ENCODE measurements at places on chromosomes 7 and 10.

- H3K27me3 ChIP-seq = peaks cover 21% of the 10 kb centered on the region
- no peaks in the 10 kb centered on the region for H3K36me3 ChIP-seq
- no peak overlapping the region for H3K4me3 ChIP-seq
- no peak for DNase-seq
- no peak overlapping the region for H3K27ac ChIP-seq
Observed at GRCh38 chr7:158255156-158255555, 332.5 kb downstream of the PTPRN2 start.

GRCh38 chr7:132469264-132469663 lies 107.0 kb downstream of the PLXNA4 start:
- DNase-seq = no peak
- H3K36me3 ChIP-seq = no peaks in the 10 kb centered on the region
- H3K27me3 ChIP-seq = peaks cover 4% of the 10 kb centered on the region
- H3K4me1 ChIP-seq = no peaks in the 10 kb centered on the region
- no peak overlapping the region for H3K4me3 ChIP-seq

- H3K4me1 ChIP-seq = no peaks in the 10 kb centered on the region
- no peak overlapping the region for H3K4me3 ChIP-seq
- H3K27me3 ChIP-seq = no peaks in the 10 kb centered on the region
- no peak overlapping the region for H3K27ac ChIP-seq
- peaks cover 92% of the 10 kb centered on the region for H3K36me3 ChIP-seq
Observed at GRCh38 chr7:104196161-104196560, 11.7 kb downstream of the ORC5 start.

- no peaks in the 10 kb centered on the region for H3K27me3 ChIP-seq
- H3K4me3 ChIP-seq = no peak overlapping the region
- H3K4me1 ChIP-seq = peaks cover 16% of the 10 kb centered on the region
Observed at GRCh38 chr10:28797904-28798371, 120.6 kb downstream of the BAMBI start.

- H3K27me3 ChIP-seq = no peaks in the 10 kb centered on the region
- H3K36me3 ChIP-seq = no peaks in the 10 kb centered on the region
- H3K4me3 ChIP-seq = no peak overlapping the region
- peaks cover 17% of the 10 kb centered on the region for H3K4me1 ChIP-seq
- DNase-seq = peak; percentile 22
- H3K27ac ChIP-seq = no peak overlapping the region
Observed at GRCh38 chr10:118594392-118595063, 920 bp downstream of the PRLHR start.

DNA sequence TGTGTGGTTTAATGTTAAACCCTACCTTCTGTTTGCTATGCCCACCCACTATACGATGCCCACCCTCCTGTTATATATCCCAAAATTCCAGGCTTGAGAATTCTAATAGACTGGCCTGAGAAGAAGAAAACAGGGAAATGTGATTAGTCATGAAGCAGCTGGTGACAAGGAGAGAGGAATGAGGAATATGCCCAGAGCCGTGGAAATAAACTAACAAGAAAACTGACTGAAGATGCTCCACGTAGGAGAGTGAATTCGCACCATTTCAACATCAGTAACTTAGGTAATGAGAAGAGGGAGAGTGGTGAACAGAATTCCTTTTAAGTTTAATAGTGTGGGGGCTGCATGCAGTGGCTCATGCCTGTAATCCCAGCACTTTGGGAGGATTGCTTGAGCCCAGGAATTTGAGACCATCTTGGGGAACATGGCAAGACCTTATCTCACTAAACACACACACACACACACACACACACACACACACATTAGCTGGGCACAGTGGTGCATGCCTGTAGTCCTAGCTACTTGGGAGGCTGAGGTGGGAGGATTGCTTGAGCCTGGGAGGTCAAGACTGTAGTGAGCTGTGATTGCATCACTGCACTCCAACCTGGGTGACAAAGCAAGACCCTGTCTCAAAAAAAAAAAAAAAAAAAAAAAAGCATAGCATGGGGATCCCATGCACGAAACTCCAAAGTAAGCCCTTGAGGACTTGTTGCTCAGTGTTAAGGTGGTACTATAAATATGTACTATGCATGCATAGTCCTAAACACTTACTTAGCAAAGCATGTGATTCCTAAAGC lies 16.1 kb upstream of the SYPL1 start:
- H3K4me3 ChIP-seq = no peak overlapping the region
- no peaks in the 10 kb centered on the region for H3K36me3 ChIP-seq
- H3K4me1 ChIP-seq = peaks cover 4% of the 10 kb centered on the region
- DNase-seq = no peak
- no peak overlapping the region for H3K27ac ChIP-seq

DNA sequence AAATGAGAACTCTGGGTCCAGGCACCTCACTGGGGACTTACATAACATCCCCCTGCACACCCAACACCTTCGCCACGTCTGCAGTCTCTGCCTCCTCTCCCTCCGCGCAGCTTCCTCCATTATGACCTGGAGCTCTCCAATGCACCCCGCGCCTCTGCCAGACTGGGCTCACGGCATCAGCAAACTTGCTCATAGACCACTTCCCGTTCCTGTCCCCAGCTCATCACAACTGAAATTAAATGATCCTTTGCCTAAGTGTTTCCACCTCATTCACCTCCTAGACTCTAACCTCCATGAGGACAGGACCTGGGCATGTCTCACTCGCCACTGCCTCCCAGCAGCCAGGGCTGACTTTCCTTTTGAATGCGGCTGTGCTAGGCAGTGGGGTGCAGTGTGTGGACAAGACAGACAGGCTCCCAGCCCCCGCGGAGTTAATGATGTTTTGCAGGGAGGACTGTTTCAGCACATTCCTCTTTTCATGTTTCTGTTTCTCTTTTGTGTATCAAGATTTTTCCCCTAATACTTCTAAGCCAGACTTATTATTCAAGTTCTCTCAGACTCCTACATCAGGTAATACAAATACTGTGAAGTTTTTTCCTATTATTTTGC lies 18.8 kb downstream of the CHST15 start:
- H3K4me3 ChIP-seq = no peak overlapping the region
- H3K36me3 ChIP-seq = no peaks in the 10 kb centered on the region
- H3K27me3 ChIP-seq = peaks cover 47% of the 10 kb centered on the region
- H3K4me1 ChIP-seq = no peaks in the 10 kb centered on the region
- no peak for DNase-seq

DNA sequence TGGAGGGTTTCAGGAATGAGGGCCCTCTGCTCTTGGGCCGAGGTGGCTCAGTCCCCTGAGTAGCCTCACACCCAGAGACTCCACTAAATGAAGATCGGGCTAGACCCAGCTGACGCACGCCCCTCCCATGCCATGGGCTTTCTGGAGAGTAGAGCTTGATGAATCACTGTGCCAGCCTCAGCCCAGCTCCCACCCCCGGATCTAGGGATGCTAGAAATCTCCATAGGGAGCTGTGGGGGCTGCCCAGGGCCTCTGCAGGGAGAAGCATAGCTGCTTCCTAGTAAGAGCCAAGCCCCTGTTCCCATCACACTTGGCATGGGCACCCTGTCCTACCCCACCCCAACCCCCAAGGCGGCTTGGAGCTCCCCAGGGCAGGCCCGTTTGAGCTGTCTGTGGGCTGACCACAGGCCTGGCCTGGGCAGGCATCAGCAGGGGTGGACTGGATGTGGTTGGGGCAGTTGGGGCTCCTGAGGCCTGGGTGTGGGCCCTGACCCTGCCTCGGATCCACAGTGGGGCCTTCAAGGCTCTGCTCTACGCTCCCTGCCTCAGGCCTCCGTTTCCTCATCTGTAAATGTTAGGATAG lies 121.2 kb downstream of the ZMIZ1 start:
- H3K4me1 ChIP-seq = peaks cover 56% of the 10 kb centered on the region
- H3K36me3 ChIP-seq = peaks cover 21% of the 10 kb centered on the region
- no peaks in the 10 kb centered on the region for H3K27me3 ChIP-seq
- H3K4me3 ChIP-seq = no peak overlapping the region
- no peak for DNase-seq

DNA sequence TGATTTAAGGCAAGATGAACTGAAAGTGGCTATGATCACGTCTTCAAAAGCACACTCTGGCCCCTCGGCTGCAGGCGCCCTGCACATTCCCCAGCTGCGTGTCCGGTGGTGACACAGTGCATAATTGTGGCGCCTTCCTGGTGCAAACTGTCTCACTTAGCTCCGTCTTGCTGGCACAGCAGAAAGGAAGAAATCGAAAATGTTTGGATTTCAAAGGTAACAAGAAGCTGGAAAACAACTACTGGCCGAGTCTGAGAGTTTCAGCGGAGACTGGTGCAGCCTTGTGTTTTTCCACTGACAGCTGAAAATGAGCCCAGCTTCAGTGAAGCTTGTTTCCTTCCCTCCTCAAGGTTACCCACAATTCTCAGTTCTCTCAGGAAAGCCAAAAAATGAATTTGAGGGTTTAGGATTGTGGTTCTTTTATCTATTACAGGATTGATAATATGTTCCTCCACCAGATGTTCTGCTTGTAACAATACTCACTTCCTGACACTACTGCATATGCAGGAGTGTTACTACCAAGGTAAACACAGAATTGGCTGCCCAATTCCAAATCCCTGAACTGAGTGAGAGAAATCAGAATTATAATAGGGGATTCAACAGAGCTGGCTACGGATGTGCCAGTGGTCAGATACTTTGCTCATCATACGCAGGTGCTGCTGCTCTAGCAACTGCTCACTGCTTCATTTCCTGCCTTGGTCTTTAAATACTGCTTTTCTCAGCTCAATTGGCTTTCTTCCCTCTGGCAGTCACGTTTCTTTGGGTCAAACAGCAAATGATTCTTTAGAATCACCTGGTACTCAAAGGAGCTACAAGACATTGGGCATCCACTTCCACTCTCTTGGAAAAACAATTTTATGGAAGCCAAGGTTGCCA lies 63.7 kb downstream of the TRUB1 start:
- H3K4me3 ChIP-seq = no peak overlapping the region
- no peak overlapping the region for H3K27ac ChIP-seq
- DNase-seq = no peak
- H3K27me3 ChIP-seq = no peaks in the 10 kb centered on the region
- H3K36me3 ChIP-seq = no peaks in the 10 kb centered on the region

DNA sequence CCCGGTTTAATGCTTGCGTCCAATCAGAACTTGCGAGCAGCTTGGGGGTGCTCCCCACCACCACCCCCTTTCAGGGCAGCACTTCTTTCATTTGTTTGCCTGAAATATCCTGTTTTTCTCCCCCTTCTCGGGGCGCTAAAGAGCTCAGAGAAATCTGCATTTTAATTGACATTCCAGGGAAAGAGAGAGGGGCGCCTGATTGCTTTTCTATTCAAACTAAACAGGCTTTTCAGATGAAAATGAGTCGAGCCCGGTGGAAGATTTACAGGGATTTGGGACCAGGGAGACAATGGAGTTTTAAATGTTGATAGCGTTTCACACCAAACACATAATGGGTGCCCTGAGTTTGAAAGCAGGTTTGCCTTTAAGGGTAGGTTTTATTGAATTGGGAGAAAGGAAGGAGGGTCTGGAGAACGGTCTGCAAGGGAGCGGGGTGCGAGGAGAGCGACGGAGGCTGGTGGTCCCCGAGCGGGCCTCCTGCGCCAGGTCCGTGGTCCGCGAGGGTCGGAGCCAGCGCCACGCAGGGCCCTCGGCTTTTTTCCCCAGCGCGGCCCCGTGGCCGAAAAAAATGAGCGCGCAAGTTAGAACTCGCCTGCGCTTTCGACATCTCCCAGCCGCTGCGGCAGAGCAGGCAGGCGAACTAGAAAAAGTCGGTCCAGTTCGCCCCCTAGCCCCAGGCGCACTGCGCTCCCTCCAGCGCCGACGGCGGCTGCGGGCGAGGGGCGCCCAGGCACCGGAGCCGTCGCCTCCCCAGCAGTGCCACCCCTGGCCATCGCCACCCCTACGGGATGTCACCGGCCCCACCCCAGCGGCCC lies 1.3 kb downstream of the FGFR2 start:
- no peak overlapping the region for H3K27ac ChIP-seq
- no peak overlapping the region for H3K4me3 ChIP-seq
- H3K36me3 ChIP-seq = no peaks in the 10 kb centered on the region
- no peak for DNase-seq

GRCh38 chr7:7352845-7353244 lies 170.5 kb downstream of the C1GALT1 start:
- no peak for DNase-seq
- H3K36me3 ChIP-seq = no peaks in the 10 kb centered on the region
- no peak overlapping the region for H3K4me3 ChIP-seq
- H3K27me3 ChIP-seq = no peaks in the 10 kb centered on the region
- H3K4me1 ChIP-seq = no peaks in the 10 kb centered on the region
- H3K27ac ChIP-seq = no peak overlapping the region

- peaks cover 45% of the 10 kb centered on the region for H3K27me3 ChIP-seq
- H3K4me3 ChIP-seq = no peak overlapping the region
- no peak for DNase-seq
- no peak overlapping the region for H3K27ac ChIP-seq
- no peaks in the 10 kb centered on the region for H3K4me1 ChIP-seq
Observed at GRCh38 chr7:55231736-55232280, 133.3 kb upstream of the LANCL2 start.

- H3K27ac ChIP-seq = no peak overlapping the region
- no peak for DNase-seq
- no peak overlapping the region for H3K4me3 ChIP-seq
- no peaks in the 10 kb centered on the region for H3K27me3 ChIP-seq
- H3K36me3 ChIP-seq = no peaks in the 10 kb centered on the region
Observed at GRCh38 chr7:4665661-4666060, 16.4 kb upstream of the FOXK1 start.

Data from K562 (cell line).